ENCODE measurements at places on chromosomes 7 and 10.

DNA sequence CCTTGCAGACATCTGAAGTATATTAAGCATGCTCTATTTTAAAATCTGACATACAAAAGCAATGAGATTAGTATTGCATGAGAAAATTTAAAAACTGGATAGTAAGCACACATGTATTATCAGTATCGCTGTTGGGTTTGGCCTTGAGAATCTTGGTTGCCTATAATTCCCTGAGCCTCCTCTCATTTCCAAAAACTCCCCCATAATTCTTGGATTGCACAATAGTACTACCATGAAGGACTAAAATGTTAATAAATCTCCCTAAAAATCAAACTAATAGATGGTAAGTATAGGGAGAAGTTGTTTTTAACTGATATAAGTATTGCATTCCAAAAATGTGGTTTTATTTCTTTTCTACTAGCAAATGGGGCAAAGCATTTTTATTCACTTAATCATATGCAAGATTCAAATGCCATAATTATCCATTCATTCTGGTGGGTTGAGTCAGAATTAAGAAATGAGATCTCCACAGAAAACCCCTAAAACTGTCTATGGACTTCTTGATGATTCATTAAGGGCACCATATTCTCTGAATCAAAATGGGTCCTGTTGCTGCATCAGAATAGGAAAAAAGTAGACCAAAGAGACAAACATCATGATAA is 10.3 kb upstream of the VIM start:
- DNase-seq = no peak

DNA sequence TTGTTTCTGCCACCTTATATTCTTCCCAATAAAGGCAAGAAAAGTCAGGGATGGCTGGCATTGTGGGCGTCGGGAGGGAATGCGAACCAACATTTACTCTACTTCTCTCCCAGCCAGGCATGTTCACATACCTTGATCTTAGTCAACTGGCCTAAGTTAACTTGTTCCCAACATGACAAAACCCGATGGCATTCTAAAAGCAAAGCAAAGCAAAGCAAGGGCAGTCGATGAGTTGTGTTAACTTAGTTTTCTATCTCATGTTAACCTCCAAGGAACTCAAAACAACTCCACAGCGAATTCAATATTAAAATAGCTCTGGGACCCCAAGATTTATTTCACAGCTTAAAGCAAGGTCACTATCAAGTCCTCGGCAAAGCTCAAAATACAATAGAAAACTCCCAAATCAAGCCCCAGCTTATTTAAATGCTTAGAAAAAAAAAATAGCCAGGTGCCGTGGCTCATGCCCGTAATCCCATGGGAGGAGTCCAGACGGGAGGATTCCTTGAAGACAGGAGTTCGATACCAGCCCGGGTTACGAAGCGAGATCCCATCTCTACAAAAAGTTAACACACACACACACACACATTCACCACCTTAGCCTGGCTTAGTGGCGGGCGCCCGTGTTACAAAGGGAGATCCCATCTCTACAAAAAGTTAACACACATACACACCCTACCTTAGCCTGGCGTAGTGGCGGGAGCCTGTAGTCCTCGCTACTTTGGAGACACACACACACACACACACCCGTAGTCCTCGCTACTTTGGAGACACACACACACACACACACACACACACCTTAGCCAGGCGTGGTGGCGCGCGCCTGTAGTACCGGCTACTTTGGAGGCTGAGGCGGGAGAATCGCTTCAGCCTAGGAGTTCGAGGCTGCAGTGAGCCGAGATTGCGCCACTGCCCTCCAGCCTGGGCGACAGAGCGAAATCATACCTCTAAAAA is 901 bp upstream of the CCNY start:
- DNase-seq = no peak

GRCh38 chr10:3072641-3073360 is 5.5 kb downstream of the PFKP start:
- no peak for DNase-seq

DNA sequence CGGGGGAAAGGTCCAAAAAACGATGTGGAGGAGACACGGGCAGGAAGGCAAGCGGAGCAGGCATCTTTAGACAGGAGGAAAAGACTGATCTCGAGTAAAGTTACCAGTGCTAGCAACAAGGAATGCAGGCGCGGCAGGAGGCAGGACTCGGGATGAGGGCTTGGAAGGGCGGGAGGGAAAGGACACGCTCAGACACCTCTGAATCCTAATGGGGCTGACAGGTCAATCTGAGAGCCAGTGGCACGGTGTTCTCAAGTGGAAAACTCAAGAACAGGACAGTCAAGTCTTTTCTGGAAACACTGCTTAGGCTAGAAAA is 155.3 kb upstream of the COBL start:
- no peak for DNase-seq

- no peak for DNase-seq
These were observed 3.1 kb upstream of the HOXA10 start for GRCh38 chr7:27176962-27177794.

GRCh38 chr10:52442576-52442975 is 128.5 kb downstream of the DKK1 start:
- DNase-seq = no peak

DNA sequence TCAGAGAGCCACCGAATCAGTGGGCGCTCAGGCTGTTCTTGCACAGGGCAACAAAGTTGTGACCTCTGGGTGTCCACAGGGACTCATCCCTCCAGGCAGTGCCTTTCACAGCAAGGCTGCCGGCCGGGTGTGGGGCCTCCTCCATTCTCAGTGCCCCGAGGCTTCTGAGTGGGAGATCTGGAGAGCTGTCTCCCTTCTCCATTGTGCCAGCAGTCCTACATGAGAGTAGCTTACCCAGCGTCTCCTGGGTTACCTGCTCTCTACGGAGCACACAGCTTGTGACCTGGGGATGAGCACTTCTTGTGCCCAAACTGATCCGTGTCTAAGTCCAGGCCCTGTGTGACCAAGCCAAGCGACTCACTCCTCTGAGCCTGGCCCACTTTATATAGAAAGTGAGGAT is 240.9 kb upstream of the GRB10 start:
- no peak for DNase-seq

- DNase-seq = no peak
These were observed 23.1 kb upstream of the CTTNBP2 start for GRCh38 chr7:117896339-117896738.

DNA sequence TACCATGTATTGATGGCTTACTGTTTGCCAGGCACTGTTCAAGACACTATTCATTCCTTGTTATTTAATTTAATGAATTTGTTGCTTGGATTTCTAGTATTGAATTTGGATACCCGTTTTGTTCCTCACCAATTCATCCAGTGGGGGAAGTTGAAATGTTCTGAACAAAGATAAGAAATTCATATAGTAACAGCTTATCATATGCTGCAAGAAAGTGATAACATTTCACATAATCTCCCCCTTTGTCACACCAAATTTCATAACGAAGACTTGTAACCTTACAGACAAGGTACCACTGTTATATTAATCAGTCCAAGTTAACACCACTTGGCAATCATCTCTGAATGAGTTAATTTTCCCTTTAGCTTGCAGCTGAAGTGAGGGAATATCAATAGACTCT is 42.1 kb downstream of the SCIN start:
- no peak for DNase-seq

DNA sequence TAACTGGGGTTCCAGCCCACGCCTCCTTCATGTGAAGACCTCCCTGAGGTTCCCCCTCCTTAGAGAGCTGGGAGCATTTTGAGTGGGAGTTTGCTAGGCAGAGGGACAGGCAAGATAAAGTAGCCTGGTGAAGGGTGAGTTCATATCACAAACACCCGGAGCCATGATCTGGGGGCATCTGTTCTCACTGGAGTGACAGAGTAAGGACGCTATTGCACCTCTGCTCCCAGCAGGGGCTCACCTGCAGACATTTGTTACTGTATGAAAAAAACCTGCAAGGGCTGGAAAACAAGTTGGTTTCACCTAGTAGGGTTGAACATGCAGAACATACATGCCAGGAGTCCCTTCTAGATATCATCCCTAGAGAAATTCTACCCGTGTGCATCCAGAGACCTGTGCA is 88.4 kb downstream of the CARD11 start:
- DNase-seq = no peak

Data from stimulated activated CD8-positive, alpha-beta memory T cell treated with anti-CD3 and anti-CD28 coated beads, Interleukin-15, amount 100 ng/mL, for 4 hours (primary cell).